ENCODE measurements at places on chromosomes 6 and 20.

DNA sequence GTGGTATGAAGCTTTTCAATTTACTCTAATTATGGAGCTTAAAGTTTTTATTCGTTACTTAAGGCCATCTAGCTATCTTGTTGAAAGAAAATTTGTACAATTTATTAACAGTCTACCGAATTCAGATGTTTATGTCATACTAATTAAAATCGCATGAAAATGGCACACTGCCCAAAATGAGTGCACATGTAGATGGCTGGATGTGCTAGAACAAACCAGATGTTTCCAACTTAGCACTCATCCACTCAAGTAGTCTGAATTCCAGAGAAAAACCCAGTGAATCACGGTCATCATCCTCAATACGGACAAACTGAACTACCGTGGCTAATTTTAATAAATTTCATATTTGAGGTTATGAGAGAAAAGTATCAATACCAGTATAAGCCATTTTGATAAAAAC is 70.4 kb downstream of the COL12A1 start:
- no peak for DNase-seq

- DNase-seq = no peak
Measured at GRCh38 chr20:43837856-43838702, 76.6 kb upstream of the TOX2 start.

DNA sequence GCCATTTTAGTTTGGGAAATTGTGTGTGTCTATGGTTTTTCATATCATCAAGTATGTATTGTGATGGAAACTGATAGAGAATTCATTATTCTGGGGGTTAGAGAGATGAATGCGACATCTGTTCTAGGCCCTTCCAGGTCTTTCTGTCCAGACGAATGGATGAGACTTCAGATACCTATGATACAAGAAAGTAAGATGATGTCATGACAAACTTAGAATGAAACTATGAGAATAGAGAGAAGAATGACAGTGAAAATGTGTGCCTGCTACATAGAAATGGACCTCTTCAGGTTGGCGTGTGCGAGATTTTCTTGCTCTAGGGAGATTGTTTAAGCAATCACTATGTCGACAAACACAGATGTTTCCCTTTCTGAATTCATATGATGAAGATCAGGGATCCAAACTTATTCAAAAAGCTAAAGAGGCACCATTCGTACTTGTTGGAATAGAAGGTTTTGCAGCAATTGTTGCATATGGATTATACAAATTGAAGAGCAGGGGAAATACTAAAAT is 76.1 kb downstream of the SCAND1 start:
- no peak for DNase-seq

DNA sequence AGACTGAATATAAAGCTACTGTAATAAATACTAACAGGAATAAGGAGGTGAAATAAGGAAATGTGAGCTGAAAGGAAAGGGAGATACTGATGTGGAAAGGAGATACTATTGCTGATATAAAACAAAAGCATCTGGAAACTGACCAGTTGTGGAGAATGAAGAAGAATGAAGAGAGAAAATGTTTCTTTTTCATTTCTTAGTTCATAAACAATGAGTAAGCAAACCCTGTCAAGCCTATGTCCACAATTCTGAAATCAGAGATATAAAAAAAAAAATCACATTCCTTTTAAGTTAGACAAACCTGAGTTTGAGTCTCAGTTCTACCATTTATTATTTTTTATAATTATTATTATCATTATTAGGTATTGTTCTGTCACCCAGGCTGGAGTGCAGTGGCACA is 121.6 kb upstream of the GJE1 start:
- no peak for DNase-seq

- no peak for DNase-seq
Measured at GRCh38 chr6:122997541-122998150, 1.6 kb downstream of the CLVS2 start.

DNA sequence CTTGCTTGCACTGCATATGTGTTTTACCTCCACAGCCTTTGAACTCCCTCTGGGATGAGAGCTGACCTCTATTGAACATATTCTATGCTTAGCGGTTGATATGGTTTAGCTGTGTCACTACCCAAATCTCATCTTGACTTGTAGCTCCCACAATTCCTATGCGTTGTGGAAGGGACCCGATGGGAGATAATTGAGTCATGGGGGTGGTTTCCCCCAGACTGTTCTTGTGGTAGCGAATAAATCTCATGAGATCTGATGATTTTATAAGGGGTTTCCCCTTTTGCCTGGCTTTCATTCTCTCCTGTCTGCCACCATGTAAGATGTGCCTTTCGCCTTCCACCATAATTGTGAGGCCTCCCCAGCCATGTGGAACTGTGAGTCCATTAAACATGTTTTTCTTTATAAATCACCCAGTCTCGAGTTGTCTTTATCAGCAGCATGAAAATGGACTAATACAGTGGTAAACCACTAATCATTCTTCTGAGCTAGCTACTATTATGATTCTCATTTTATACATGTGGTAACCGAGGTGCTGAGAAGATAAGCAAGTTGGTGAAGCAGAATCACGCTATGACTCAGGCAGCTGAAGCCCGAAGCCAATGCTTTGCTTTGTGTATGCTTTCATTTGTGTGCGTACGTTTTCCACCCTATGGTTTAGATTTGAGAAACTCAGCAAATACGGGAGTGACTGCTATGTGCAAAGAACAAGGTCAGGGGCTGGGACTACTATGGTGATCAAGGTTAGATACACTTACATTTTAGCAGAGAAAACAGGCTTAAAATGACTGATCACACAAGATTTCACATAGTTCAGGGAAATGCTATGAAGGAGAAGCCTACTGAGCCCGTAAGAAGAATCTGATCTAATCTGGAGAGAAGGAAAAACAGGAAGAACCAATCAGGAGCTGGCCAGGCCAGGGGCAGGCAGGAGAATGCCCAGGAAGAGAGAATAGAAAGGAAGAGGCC is 363.5 kb downstream of the ESR1 start:
- DNase-seq = peak; percentile 35

- no peak for DNase-seq
Measured at GRCh38 chr20:57648878-57649616, 28.8 kb upstream of the ZBP1 start.

GRCh38 chr6:121205569-121205968 is 128.7 kb downstream of the TBC1D32 start:
- DNase-seq = no peak

GRCh38 chr6:133179481-133179880 is 61.7 kb upstream of the EYA4 start:
- DNase-seq = no peak

GRCh38 chr6:10478187-10479040 is 42.7 kb upstream of the GCNT2 start:
- no peak for DNase-seq

GRCh38 chr6:39188571-39188970 is 40.7 kb downstream of the KCNK5 start:
- DNase-seq = no peak

DNA sequence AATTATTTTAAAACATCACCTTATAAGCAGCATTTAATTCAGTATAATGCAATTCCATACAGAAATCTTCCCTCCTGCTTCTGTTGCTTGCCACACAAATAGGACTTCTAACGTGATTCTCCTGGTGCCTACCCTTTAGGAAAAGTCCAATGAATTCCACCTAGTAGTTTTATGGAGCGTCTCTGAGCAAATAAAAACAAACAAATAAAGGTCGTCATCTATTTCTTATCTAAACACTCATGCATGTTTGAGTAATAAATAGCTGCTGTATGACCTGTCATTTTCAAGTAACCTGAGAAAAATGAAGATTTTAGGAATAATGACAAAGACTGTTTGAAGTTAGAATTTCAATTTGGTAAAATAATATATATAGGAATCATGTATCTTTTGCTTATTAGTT is 102.7 kb downstream of the BMP5 start:
- no peak for DNase-seq

DNA sequence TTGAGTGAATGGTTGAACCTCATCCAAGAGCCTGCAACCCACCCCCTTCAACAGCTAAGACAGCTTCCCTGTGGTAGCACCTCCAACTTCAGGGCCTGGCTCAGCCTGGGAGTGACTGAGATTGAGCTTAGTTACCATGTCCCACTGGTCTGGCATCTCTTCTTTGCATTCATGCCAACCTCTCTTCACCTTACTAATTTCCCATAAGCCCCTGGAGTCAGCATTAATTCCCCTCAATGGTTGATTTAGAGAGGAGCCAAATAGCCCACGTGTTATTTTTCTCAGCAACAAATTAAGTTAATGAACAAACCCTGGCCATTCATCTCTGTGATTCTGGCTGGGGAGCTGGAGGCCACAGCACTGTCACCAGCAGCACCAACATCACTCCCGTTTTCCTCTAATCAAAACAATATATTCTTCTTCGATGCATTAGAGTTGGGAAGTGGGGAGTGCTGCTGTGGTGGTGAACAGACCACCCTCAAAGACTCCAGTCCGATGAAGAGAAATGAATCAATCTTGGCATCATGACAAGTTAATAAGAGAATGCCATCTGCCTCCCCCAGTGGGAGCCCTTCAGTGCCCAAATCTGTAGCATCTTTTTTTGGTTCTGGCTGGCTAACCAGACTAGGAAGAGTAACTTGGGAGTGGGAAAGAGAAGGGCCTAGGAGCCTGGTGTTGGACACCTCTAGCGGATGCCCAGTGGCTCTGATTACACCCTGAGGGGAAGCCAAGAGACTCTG is 316.9 kb upstream of the RNF24 start:
- DNase-seq = no peak

DNA sequence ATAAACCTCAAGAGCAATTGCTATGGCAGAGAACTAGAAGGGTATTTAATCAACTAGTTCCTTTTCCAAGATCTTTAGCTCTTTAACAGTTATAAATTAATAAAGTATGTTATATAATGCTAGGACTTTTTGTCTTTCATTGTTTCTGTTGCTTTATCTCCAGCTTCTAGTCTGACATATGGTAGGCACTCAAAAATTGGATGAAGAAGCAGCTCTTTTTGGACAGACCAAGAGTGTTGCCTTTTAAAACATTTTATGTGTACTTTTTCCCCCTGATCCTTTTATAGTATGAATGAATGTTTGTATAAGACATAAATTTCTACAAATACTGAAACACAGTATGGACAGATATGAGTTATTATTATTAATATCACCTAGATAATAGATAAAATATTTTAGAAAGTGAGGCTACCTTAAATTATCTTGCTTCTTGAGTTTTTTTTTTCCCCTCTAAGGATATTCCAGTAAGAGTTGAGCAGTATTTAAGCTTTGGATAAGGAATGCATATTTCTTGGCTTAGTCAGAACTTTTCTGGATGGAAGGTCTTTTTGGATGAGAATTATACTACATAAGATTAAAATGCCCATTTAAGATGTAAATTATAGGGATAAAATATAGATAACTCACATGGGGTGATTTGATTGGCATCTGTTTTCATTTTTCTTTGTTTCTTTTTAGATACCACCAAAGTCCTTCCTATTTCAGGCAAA is 16.6 kb downstream of the LAMA2 start:
- DNase-seq = no peak

DNA sequence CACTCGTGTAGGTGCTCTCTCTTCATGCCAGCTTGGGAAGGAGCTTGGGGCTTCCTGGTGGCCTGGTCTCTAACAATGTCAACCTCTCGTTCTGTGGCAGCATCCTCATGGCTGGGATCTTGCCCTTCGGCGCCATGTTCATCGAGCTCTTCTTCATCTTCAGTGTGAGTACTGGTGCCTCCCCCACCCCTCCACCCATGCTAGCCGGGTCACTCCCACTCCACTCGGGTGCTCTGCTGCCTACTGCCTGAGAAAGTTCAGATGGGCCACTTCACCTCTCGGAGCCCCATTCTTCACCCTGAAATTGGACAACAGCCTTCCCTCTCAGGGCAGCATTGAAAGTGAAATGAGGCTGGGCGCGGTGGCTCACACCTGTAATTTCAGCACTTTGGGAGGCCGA is 48.8 kb downstream of the TM9SF4 start:
- no peak for DNase-seq

DNA sequence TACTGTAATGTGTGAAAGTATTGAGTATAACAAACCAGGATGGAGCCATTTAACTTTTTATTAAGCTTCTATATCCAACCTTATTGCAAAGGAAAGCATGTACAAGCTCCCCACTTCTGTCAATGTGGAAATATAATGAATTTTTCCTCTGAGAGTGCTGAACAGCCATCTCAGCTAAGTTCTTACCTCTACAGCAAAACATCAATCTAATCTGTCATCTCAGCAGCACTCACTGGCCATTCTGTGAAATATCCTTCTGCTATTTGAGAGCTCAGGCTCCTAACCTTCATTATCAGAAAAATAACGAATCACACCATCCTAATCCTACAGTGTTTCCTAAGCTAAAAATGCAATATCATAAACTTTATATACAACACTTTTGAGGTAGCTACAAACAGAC is 194.0 kb upstream of the RNF217 start:
- no peak for DNase-seq

DNA sequence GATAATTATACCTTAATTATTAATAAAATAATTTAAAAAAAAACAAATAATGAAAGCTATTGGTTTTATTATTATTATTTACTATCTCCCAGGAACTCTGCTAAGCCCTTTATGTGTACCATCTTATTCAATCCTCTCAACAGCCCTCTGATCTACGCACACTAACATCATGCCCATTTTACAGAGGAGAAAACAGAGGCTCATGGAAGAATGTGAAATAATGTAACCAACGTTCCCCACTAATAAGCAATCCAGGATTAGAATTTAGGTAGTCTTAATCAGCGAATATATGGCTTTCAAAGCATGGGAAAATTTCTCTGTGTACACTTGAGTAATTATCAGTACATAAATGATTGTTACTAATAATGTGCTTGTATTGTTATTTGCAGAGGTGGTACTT is 89.0 kb downstream of the MAFB start:
- DNase-seq = no peak

- no peak for DNase-seq
Measured at GRCh38 chr20:57051096-57051495, 215.3 kb downstream of the BMP7 start.

GRCh38 chr6:48471326-48471725 is 360.3 kb upstream of the PTCHD4 start:
- no peak for DNase-seq

DNA sequence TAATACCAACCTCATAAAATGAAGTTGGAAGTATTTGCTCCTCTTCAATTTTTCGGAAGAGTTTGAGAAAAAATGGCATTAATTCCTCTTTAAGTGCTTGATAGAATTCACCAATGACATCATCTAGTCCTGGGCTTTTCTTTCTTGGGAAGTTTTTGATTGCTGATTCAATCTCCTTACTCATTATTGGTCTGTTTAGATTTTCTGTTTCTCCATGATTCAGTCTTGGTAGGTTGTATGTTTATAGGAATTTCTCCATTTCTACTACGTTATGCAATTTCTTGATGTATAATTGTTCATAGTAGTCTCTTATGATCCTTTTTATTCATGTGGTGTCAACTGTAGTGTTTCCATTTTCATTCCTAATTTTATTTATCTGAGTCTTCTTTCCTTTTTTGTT is 176.9 kb upstream of the PRND start:
- DNase-seq = no peak

- DNase-seq = no peak
Measured at GRCh38 chr6:116449565-116449964, 11.6 kb upstream of the CALHM6 start.

- DNase-seq = no peak
Measured at GRCh38 chr6:143449082-143449713, 1.3 kb downstream of the ADAT2 start.
